HT1080 (cell line): ENCODE measurements at places on chromosomes 7 and 10. TPM values are rescaled to one million over a fixed set of nuclear protein-coding genes. Genes with fewer than 3 reads are reported as not detected.

DNA sequence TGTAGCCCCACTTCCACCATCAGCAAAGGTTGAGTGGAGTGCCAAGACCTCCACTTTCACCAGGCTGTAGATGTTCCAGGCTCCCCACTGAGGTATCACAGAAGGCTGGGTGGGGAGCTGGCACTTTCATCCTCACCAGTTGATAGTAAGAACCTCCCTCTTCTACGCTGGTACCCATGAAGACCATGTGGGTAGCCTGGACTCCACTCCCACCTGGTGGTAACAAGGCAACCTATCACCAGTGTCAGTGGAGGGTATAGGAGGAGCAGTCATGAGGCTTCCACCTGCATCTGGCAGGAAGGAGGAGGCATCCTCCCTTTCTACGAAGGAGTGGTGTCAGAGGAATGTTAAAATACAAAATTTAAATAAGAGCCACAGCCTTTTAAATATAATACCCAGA is 4.4 kb downstream of the SMIM30 start:
- no peak for DNase-seq

The PIP gene
- not detected in 2 replicates for total RNA-seq

The GDF10 gene
- not detected in 2 replicates for total RNA-seq

DNA sequence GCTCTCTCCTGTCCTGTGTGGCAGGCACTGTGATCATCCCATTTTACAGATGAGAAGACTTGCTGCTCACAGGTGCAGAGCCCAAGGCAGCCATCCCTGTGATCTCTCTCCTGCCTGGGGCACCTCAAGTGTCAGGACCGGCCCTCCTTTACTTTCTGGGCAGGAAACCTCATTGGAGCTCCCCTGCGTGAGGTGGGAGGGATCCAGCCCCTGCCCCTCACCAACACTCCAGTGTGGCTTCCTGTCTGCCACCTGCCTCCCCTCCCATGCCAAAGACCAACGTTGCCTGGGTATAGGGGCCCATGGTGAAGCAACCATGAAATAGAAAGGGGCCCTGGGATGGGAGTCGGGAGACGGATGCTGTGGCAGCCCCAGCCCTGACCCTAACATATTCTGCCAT is 91.2 kb upstream of the MYL10 start:
- DNase-seq, result no peak

DNA sequence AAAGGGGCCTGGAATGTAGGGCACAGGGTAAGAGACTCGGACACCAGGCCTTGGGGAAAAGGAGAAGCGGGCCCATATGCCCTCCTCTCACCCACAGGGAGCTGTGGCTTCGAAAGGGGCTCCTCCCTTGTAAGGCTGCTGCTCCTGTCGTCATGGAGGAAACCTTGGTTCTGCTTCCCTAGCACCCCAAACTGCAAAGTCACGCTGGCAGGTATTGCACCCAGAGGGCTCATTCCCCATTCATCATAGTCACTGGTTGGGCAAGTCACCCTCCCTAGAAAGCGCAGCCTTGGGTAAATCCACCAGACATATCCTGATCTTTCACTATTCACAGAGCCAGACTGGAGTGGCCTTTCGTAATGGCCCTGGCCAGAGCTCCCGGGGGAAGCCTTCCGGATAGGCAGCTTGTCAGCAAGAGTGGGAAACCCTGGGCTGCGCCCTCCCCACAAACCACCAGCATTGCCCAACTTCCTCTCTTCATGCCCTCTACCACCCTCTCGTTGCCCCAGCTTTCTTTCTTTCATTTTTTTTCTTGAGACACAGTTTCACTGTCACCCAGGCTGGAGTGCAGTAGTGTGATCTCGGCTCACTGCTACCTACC is 121.0 kb downstream of the HIP1 start:
- DNase-seq, result peak; percentile 85

- no peak for DNase-seq
Observed at GRCh38 chr7:138205614-138206150, 129.4 kb downstream of the AKR1D1 start.

GRCh38 chr7:82049442-82049841 is 279.6 kb upstream of the HGF start:
- DNase-seq, result no peak

The SLC37A3 gene
- total RNA-seq, result 19.4 and 24.3 TPM in 2 replicates

DNA sequence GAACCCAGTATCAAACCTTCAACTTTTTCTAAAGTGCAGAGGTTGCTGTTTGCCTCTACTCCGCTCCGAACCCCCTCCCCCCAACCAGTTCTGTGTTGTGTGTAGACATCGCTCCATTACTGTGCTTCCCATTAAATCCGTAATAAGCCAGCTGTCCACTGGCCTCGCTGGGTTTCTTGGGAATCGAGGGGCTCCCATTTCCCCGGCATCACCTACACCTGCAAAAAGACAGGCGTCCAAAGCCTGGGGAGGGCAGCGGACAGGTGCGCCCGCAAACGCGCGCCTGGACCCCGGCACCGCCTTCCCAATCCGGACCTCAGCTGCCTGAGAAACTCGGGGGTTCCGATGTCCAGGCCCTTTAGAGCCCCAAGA is 631 bp downstream of the RTKN2 start:
- no peak for DNase-seq

The RBM33 gene
- 18.8 and 19.7 TPM in 2 replicates for total RNA-seq

- no peak for DNase-seq
Observed at GRCh38 chr10:22542773-22543172, 171.6 kb downstream of the PIP4K2A start.

GRCh38 chr10:70568781-70569495 is 33.6 kb downstream of the PRF1 start:
- no peak for DNase-seq

The CBX3 gene
- total RNA-seq, result 201 and 202 TPM in 2 replicates

The TAF6 gene
- 25.4 and 34.4 TPM in 2 replicates for total RNA-seq

The HOXA2 gene
- not detected in 2 replicates for total RNA-seq

DNA sequence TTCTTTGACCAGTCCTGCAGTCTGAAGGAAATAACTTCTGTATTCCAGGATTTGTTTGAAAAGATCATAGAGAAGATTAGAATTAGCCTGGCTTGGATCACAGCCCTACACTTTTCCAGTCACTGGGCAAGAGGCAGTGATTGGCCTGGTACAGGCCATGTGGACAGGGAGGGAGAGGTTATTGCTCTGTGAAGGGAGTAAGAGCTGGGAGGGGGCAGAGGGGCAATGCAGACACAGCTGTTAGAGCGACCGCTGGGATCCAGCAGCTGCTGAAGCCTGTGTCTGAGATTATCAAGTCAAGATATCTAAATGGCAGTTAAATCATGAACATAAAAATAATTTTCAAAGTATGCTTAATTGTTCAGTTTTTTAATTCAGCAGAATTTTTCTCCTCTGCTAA is 257.3 kb downstream of the SDK1 start:
- no peak for DNase-seq

DNA sequence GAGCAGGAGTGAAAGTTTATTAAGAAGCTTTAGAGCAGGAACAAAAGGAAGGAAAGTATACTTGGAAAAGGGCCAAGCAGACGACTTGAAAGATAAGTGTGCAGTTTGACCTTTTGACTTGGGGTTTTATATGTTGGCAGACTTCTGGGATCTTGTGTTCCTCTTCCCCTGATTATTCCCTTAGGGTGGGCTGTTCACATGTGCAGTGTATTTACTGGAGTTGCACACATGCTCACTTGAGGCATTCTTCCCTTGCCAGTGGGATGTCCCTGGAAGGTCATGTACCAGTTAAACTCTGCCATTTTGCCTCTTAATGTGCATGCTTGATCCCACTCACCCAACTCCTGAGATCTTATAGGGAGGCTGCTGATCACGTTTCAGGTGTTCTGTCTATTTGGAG is 23.4 kb upstream of the ARHGAP12 start:
- no peak for DNase-seq

DNA sequence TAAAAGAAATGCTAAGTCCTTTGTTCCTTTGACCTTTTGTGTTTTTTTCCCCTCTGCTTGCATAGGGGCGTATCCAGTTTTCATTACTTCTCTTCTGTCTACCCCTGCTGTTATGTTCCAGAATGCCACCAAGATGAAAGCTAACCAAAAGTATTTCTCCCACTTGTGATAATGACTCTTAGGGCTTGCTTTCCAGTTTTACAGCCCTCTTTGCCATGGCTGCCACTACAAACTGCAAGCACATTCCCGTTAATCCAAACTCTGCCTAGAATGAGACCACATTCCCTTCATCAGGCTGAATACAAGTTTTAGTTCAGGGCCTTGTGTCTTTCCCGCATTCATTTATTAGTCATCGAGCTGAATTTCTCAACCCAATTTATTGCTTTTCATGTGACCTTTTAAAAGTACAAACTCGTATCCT is 23.6 kb upstream of the CD36 start:
- DNase-seq, result peak; percentile 28

- DNase-seq, result no peak
Observed at GRCh38 chr7:14598978-14599377, 303.6 kb downstream of the DGKB start.

GRCh38 chr7:107453388-107453787 is 16.5 kb upstream of the GPR22 start:
- no peak for DNase-seq

The UCN3 gene
- not detected in 2 replicates for total RNA-seq
